Astrocyte (in vitro differentiated cells and primary cell): ENCODE measurements at places on chromosomes 7 and 10.

GRCh38 chr7:40057292-40057691 lies 77.1 kb downstream of the MPLKIP start:
- H3K27me3 ChIP-seq = no peaks in the 10 kb centered on the region
- H3K27ac ChIP-seq = no peak overlapping the region
- peak; percentile 2 for DNase-seq
- no peak overlapping the region for H3K4me3 ChIP-seq
- no peaks in the 10 kb centered on the region for H3K36me3 ChIP-seq
- H3K4me1 ChIP-seq = no peaks in the 10 kb centered on the region

DNA sequence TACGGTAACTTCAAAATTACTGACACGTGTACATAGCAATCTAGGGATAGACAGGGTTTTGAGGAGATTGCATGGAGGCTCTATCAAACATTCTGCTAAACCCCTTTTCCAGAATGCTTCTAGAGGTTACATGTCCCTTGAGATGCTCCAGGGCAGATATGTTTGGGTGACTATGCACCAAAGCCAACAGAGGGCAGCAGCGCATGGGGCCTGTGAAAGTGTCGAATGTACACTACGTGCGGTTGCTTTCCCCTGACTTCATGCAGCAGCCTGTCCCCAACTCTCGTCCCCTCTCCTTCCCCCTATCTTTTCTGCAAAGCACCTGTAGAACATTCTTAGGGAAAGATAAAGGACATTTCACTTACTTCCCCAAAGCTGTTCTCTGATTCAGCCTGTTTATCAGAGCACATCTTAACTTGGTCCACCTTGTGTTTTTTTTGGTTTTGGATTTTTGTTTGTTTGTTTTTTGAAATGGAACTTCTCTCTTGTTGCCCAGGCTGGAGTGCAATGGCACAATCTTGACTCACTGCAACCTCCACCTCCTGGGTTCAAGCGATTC lies 90.2 kb downstream of the UBE3C start:
- H3K4me1 ChIP-seq = no peaks in the 10 kb centered on the region
- no peak overlapping the region for H3K4me3 ChIP-seq
- H3K27me3 ChIP-seq = no peaks in the 10 kb centered on the region
- no peak overlapping the region for H3K27ac ChIP-seq
- DNase-seq = no peak

GRCh38 chr7:92034116-92034515 lies 93.5 kb downstream of the AKAP9 start:
- H3K27ac ChIP-seq = no peak overlapping the region
- no peaks in the 10 kb centered on the region for H3K27me3 ChIP-seq
- DNase-seq = no peak
- no peaks in the 10 kb centered on the region for H3K4me1 ChIP-seq

GRCh38 chr10:97456034-97456685 lies 10.2 kb downstream of the ZDHHC16 start:
- no peak overlapping the region for H3K4me3 ChIP-seq
- no peak overlapping the region for H3K27ac ChIP-seq
- H3K27me3 ChIP-seq = no peaks in the 10 kb centered on the region
- no peak for DNase-seq
